ENCODE measurements at places on chromosomes 2 and 18. TPM values are rescaled to one million over a fixed set of nuclear protein-coding genes. Genes with fewer than 3 reads are reported as not detected.

DNA sequence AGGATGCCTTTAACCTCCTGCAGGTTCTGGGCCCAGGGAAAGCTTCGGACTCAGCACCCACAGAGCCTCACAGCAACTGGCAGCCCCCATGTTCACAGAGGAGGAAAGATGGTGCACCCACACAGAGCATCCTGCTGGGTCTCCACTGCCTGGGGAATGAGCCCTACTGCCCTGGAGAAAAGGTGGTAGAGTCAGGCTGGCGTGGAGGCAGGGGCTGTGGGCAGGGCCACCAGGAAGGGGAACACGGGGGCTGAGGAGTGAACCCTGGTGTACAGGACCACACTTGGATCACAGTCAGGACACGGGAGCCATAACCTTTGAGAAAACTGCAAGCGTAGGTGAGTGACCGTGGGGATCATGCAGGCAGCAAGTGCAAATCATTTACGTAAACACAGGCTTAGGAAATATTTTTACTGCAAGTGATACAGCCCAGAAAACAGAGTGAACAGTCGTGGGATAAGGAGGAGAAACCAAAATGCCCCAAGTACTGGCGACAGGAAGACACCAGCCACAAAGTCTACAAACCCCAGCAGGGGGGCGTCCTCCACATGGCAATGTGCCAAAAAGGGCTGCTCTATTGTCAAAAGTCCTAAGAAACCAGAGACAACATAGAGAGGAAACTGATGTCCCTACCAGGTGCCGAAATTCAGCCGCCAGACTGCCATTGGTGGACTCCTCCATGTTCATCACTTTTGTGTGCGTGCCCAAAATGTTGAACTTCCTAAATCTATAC, 27.6 kb downstream of the STAT1 start:
- no peak for DNase-seq

DNA sequence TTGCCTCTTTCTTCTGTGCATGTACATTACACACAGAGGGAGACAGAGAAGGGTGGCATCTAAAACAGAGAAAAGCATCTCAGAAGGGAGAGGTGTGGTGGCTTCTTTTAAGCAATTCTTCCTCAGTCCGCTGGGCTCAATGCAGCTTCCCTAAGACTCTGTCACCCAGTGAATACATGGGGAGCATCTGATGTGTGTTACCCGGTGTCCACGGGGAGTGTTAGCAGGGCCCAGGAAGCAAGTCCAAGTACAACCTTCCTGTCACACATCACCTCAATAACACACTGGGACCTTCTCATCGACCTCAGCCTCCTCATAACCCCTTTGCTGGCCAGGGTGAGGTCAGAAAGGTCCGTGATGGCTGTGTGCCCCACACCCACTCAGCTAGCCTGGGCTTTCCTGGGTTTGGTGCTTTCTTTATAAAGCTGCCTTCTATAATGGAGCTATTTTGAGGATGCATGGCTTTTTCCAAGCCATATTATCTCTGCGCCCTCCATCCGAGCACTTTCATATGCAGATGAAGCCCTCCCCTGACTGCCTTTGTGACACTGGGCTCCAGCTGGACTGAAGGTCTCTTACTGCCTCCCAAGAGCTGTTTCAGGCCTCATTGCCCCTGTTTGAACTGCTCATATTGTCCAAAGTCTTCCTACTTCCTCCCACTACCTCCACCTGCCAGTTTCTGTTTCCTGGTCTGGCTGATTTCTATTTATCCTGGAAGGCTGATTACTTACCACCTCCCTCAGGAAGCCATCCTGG, 21.4 kb downstream of the TNFRSF11A start:
- no peak for DNase-seq

DNA sequence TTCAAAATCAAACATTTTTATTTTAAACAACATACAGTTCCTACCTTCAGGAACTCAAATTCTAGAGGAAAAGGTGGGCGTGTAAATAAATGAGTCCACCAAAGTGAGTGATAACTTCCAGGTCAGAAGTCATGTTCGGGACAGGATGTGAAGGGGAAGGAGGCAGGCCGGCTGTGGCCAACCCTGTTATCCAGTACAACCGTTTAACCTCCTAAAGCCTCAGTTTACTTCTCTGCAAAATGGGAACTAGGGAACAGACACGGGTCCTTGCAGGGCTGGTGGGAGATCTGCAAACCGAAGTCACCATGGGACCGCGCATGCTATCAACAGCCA, 373 bp downstream of the EIPR1 start:
- peak; percentile 72 for DNase-seq

- no peak for DNase-seq
Observed at GRCh38 chr2:12463189-12463588, 253.5 kb upstream of the TRIB2 start.

The SATB2 gene
- total RNA-seq: 0.79 TPM

The DDX1 gene
- 43.4 TPM for total RNA-seq

DNA sequence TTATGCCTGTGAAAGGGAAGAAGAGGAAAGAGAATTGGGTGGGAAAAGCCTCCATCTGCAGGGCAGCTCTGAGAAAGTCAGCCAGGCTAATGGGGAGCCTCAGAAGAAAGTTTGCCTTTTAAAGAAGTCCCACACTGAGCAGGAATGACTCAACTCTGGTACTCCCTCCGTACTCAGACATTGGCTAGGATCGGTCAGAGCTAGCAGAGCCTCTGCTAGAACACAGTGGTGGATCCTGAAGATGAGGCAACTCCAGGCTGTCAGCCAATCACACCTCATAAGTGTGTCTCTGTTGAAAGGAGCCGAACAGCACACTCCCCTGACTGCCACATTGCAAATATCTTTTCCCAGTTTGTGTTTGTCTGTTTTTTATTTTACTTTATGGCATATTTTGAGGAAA, 96.9 kb downstream of the HNRNPLL start:
- DNase-seq: no peak

DNA sequence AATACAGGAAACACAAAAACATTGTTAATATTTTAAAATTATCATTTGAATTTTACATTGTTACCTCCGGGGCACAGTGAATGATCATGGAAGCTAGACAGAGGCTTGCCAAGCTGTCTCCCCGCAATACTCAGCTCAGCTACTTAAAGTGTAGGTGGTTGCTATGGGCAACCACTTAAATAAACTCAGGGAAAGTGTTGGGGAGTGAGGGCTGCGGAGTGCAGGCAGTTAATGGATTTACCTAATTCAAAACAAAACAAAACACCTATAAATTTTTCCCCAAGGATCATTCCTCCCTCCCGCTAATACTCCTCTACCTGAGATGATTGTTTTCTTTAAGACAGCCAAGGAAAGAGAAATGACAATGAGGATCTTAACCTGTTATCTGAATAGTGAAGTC, 349.5 kb downstream of the TGIF1 start:
- no peak for DNase-seq

- no peak for DNase-seq
Observed at GRCh38 chr2:158600155-158600802, 143.5 kb downstream of the PKP4 start.

DNA sequence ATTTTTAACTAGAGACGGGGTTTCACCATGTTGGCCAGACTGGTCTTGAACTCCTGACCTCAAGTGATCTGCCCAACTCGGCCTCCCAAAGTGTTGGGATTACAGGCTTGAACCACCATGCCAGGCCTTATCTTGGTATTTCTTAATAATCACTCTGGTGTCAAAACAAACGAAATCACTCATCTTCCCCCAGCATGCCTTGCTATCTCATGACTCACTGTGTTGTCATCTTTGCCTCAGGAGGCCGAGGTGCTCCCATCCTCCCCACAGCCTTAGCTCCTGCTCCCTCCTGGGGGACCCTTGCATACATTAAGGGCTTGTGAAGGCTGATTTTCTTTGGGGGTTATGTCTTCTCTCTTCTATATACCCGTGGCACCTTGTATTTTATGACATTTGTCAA, 250.1 kb upstream of the DPP10 start:
- no peak for DNase-seq

GRCh38 chr2:37920570-37920969, 4.5 kb upstream of the RMDN2 start:
- no peak for DNase-seq
